ENCODE measurements at places on chromosomes 6 and 20.

DNA sequence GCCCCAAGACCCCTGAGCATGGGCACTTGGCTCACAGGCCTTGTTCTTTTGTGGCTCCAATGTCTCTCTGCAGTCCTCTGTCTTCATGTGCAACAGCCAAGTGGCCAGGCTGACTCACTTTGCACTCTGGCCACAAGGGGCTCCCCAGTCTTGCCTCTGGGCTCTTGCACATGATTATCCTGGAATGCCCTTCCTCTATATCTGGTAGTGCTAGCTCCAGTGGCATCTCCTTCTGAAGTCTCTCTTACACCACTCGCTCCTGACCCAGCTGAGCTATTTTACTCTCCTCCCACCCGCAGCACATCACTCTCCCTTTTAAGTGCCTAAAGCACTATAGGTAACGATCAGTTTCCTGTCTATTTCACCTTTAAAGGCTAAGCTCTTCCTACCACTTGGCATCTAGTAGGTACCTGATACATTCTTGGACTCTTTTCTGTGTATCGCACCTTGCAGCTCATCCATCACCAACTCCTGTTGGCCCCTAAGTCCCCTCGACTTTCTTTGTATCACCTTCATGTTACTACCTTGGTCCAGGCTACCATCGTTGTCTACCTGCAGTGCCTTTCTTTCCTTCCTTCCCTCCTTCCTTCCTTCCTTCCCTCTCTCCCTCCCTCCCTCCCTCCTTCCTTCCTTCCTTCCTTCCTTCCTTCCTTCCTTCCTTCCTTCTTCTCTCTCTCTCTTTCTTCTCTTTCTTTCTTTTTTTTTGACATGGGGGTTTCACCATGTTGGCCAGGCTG lies 211.9 kb upstream of the RNF24 start:
- DNase-seq = no peak

DNA sequence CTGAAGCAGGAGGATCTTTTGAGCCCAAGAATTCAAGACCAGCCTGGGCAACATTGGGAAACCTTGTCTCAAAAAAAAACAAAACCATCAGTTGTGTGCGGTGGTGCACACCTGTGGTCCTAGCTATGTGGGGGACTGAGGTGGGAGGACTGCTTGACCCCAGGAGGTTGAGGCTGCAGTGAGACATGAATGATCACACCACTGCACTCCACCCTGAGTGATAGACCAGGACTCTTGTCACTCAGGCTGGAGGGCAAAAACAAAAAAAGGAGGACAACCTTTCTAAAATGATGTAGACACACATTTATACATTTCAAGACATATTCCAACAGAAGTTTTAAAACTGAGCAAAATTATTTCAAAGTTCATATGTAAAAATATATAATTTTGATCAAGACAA lies 45.1 kb downstream of the NOL7 start:
- DNase-seq = no peak

DNA sequence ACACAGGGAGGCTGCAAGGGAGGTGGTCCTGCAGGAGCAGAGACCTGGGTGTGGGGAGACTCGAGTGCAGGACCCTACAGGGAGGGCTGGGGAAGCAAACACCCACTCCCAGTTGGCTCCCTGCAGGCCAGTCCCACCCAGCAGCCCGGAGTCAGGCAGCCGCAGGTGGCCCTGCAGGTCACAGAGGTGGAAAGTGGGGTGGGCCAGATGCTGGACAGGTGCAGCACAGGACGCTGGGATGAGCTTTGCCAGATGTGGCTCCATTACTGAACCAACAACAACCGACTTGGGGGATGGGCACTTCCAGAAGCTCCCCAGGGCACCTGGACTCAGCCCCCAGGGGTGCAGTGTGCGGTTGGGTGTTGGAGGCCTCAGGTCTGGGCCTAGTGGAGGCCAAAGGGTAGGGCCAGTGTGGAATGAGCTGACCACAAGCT lies 26.6 kb upstream of the MYT1 start:
- no peak for DNase-seq

DNA sequence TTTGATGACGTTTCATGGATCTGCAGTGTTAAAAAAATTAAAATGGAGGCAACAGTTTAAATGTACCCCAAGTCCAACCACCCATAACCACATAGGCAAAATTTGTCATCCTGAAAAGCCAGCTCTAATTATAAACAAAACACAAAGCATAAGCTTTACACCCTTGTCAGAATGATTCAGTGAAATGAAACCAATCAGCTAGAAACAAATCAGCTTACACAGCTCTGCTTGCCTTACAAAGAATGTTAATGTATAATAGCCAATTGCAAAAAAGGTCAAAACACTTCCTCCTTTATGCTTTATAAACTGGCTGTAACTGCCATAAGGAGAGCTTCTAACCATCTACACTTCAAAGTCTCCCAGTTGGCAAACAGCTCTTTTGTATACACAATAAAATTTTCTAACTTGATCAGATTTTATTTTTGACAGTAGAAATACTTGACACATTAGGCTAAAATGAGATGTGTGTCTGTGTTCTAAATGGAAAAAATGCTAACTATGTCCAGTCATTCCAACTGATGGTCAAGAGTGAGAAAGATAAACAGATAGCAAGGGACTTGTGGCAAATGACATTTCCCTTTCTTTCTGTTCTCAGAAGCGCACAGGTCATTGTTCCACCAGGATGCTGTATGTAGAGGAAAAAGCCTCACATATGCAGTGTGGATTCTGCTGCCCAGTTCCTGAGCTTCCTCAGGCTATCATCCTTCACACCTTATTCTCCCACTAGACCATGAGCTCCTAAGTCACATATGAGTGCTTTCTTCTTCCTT lies 344.3 kb upstream of the ID4 start:
- DNase-seq = no peak

- no peak for DNase-seq
These were observed 82.3 kb upstream of the GCM1 start for GRCh38 chr6:53230775-53231467.

DNA sequence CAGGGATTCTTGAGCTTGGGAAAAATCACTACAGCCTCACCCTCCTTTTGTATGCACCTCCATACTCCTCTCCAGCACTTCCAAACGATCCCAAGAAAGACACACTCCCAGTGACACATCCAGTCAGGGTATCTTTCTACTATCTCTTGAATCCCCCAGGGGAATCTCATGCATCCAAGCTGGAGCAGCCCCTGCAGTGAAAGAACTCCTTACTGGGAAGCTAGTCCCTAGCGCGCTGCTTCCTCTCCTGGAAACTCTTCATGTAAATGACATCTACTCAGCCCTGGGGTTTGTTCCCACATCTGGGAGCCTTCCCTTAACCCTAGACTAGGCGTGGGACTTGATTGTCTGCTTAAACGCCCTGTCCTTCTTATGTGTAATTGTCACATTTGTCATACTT lies 329.1 kb upstream of the QKI start:
- no peak for DNase-seq

DNA sequence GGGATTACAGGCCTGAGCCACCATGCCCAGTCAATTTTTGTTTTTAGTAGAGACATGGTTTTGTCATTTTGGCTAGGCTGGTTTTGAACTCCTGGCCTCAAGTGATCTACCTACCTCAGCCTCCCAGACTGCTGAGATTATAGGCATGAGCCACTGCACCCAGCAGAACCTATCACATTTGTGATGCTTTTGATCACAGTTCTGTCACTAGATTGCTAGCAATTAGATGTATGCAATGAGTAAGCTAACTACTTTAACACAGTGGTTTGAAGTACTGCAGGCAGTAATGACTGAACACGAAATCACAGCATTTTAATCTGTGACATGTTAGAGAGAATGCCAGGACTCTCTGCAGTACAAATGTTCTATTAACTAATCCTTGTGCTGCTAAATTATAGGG lies 19.6 kb upstream of the SAMHD1 start:
- DNase-seq = no peak

DNA sequence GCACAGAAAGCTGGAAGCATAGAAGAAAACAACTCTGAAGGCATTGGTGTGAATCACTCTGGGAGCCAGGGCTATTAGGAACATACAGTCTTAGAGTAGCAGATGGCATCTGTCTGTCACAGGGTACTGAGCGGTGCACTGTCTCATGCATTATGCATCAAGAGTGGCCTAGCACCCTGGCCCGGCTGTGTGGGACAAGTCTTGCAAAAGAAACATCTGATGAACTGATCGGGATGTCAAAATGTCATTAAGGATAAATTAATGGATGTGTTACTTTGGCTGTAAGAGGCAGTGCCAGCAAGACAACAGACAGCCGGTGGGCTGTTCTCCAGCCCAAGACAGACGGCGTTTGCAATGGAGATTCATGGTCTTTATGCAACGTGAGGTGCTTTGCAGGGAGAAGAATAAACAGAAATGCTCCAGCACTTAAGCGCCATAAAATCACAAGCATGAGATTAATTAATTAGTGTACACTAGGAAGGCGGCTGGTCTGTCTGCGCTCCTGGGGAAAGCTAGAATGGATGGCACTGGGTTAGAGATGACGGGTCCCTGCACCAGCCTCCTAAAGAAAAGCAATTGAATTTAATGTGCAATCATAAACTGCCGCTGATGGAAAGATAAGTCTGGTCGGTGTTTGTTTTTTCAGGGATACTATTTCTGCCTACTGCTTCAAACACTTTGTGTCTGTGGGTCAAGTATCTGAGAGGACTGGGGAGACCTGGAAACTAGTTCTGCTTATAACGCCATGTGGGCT lies 600.6 kb upstream of the CHD6 start:
- DNase-seq = no peak

DNA sequence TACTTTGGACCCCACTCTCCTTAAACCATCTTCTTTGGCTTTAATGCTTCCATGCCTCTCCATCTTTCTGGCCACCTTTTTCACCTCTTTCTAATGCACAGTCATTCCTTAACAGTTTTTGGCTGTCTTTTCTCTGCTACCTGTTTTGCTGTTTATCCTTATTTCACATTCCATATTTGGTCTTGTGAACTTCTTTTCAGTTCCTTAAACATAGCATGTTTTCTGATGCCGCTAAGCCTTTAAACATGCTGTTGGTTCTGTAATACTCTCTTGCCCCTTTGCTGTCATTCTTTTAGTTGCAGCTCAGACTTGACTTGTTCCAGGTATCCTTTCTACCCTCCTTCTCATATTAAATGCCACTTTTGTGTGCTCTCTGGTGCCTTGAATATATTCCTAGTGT lies 35.8 kb downstream of the TOP1 start:
- no peak for DNase-seq

GRCh38 chr6:34063651-34064050 lies 82.2 kb downstream of the GRM4 start:
- no peak for DNase-seq

- DNase-seq = no peak
These were observed 46.2 kb downstream of the PROKR2 start for GRCh38 chr20:5270603-5271002.

GRCh38 chr6:55708711-55709110 lies 129.7 kb upstream of the HMGCLL1 start:
- no peak for DNase-seq

DNA sequence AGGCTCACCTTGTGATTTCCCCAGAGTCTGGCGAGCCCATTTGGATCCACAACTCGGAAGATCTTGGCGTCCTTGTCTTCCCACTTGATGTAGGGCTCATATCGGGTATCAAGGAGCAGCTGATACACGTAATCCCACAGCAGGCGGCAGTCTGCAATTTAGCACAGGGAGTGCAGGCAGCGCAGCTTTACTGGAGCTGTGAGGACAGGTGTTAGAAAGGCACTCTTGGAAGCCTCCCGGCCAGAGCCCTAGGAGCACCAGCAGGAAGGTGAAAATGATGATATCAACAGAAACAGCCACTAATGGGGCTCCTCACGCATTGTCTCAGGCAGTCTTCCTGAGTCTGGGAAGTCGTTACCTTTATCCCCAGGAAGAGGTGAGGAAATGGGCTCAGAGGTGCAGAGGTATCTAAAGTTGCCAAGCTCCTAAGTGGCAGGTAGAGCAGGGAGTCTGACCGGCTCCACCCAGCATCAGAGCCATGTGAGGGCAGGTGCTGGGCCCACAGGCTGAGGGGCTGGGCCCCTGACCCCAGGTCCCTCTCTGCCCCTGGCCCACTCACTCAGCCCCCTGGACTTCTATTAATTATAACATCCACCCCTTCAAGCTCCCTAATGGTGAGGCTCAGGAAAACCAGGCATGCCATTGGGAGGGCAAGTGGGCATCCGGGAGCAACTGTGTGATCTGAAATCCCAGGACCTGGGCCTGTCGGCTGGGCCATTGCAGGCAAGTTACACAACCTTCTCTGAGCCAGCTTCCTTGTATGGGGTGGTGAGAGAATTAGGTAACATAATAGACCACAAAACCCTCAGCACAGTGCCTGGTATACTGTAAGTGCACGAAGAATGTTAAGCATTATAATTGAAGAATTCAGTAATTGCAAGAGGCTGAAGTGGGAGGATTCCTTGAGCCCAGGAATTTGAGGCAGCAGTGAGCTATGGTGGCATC lies 18.3 kb downstream of the ETV7 start:
- no peak for DNase-seq

GRCh38 chr20:57600320-57601210 lies 19.7 kb downstream of the ZBP1 start:
- no peak for DNase-seq

Data from activated naive CD8-positive, alpha-beta T cell treated with anti-CD3 and anti-CD28 coated beads for 36 hours (primary cell).